ENCODE measurements at places on chromosomes 3 and 15. TPM values are rescaled to one million over a fixed set of nuclear protein-coding genes. Genes with fewer than 3 reads are reported as not detected.

The CCRL2 gene
- 1.1 TPM for total RNA-seq

The DNASE1L3 gene
- total RNA-seq: 0.80 TPM

The IL5RA gene
- total RNA-seq: 0.34 TPM

DNA sequence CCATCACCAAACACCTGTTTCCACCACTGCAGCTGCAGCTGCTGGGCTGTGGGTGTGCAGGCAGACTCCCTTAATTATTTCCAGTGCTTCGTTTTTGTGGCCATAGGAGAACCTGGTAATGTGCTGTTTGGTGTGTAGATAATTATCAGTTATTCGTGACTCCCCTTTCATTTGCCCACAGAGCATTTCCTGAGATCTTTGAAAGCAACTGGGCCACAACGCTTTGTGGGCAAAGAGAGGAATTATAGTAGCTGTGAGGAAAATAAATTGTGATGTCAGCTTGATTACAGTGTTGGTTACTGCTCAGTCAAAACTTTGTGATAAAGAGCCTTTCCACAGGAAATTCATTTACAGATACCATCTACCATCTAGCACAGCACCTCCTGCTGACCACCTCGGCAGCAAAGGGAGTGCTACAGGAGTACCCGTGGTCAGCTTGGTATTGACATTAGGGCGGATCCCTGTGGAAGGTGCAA lies 193.3 kb upstream of the SLCO3A1 start:
- H3K27ac ChIP-seq: no peak overlapping the region
- no peak overlapping the region for H3K4me3 ChIP-seq
- no peak for DNase-seq
- H3K36me3 ChIP-seq: no peaks in the 10 kb centered on the region

- DNase-seq: no peak
- no peak overlapping the region for H3K27ac ChIP-seq
- peaks cover 15% of the 10 kb centered on the region for H3K27me3 ChIP-seq
- no peaks in the 10 kb centered on the region for H3K36me3 ChIP-seq
Measured at GRCh38 chr3:150922611-150923010, 17.4 kb upstream of the MINDY4B start.

The ZPLD1 gene
- not detected for total RNA-seq

The EPHA3 gene
- 25.8 TPM for total RNA-seq

GRCh38 chr15:84590406-84590805 lies 10.4 kb upstream of the ZSCAN2 start:
- no peaks in the 10 kb centered on the region for H3K27me3 ChIP-seq
- no peak overlapping the region for H3K27ac ChIP-seq
- no peak for DNase-seq
- no peaks in the 10 kb centered on the region for H3K36me3 ChIP-seq
- no peak overlapping the region for H3K4me3 ChIP-seq
- H3K4me1 ChIP-seq: peaks cover 9% of the 10 kb centered on the region

GRCh38 chr3:139119331-139120025 lies 74.8 kb upstream of the PRR23C start:
- H3K4me1 ChIP-seq: no peaks in the 10 kb centered on the region
- no peak overlapping the region for H3K27ac ChIP-seq
- DNase-seq: peak; percentile 77

DNA sequence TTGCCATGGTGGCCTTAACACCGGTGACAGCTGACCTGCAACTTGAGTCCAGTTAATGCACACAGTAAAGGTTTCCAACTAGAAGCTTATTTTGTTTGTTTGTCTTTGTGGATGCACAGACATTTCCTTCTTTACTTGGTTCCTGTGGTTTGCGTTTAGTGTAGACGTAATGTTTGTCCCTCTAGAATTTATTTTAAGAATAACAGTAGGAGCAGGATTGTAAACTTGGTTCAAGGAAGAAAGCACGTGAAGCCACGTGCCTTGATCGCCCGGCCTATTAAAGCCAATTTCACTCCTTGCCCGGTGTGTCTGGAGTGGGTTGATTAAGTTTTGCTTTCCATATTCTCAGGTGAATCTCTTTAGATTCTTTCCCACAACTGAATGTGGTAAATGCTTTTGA lies 263.2 kb upstream of the C2CD4B start:
- no peak overlapping the region for H3K27ac ChIP-seq
- peaks cover 19% of the 10 kb centered on the region for H3K4me1 ChIP-seq
- no peaks in the 10 kb centered on the region for H3K27me3 ChIP-seq

GRCh38 chr3:52019352-52020080 lies 23.8 kb upstream of the RPL29 start:
- H3K4me3 ChIP-seq: no peak overlapping the region
- peaks cover 72% of the 10 kb centered on the region for H3K4me1 ChIP-seq
- peak overlapping the region; percentile 71 for H3K27ac ChIP-seq
- no peaks in the 10 kb centered on the region for H3K36me3 ChIP-seq

DNA sequence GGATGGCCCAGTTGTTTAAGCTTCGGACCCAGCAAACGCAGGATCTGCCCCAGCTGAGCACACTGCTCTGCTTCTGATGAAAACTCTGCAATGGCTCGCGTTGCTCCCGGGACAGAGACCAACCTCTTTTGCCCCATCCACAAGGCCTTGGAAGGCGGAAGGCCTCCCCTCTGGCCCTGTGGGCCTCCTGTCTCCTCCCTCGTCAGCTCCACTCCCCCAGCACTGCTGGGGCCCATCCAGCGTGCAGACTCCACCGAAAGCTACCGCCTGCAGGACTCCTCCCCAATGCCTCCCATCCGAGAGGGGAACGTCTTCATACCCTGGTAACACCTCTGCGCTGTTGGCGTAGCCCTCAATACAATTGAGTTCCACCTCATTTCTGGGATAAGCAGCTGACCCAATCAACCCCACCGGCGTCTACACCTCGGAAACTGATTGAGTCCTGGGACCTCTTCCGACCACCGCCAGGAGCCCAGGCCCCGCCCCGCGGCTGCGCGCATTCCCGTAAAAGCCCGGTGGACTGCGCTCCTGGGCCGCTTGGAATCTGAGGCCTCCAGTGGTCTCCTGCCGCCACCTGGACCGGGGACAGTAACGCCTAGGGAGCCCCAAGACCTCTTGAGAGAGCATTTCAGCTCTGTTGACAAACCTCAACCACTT lies at the start of gene PRR23E:
TSS of gene PRR23E (plus strand) at position 556 of the 657 bp plus-strand sequence. CDS start 3,555 bp downstream, outside the sequence.
- H3K4me3 ChIP-seq: no peak within 1 kb of the TSS
- no peak for DNase-seq
- no peaks in the 10 kb centered on the region for H3K36me3 ChIP-seq
- H3K27me3 ChIP-seq: no peaks in the 10 kb centered on the region
- H3K27ac ChIP-seq: no peak within 1 kb of the TSS

The CFAP20DC gene
- 0.32 TPM for total RNA-seq

- H3K4me1 ChIP-seq: peaks cover 7% of the 10 kb centered on the region
- no peak for DNase-seq
- H3K36me3 ChIP-seq: no peaks in the 10 kb centered on the region
- H3K27me3 ChIP-seq: no peaks in the 10 kb centered on the region
Measured at GRCh38 chr15:32687556-32687955, 30.2 kb upstream of the GREM1 start.

DNA sequence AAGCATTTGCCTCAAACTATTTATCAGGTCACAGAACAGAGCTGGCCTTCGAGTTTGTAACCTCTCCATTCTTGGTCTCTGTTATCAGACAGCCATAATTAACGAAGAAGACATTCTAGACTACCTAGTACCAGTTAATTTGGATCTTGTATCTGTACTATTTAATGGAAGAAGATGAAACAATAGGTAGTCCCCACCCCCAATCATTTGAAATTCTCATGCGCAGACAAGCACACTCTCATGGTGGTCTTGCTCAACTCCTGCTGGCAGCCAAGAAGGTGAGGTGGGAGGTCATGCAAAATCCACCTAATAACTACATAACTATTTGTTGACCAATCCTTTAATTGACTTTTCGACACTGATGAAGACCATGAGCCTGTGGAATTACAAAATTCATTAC lies 2.8 kb upstream of the SKIL start:
- H3K27ac ChIP-seq: no peak overlapping the region
- peaks cover 29% of the 10 kb centered on the region for H3K4me1 ChIP-seq
- no peak for DNase-seq
- no peak overlapping the region for H3K4me3 ChIP-seq

DNA sequence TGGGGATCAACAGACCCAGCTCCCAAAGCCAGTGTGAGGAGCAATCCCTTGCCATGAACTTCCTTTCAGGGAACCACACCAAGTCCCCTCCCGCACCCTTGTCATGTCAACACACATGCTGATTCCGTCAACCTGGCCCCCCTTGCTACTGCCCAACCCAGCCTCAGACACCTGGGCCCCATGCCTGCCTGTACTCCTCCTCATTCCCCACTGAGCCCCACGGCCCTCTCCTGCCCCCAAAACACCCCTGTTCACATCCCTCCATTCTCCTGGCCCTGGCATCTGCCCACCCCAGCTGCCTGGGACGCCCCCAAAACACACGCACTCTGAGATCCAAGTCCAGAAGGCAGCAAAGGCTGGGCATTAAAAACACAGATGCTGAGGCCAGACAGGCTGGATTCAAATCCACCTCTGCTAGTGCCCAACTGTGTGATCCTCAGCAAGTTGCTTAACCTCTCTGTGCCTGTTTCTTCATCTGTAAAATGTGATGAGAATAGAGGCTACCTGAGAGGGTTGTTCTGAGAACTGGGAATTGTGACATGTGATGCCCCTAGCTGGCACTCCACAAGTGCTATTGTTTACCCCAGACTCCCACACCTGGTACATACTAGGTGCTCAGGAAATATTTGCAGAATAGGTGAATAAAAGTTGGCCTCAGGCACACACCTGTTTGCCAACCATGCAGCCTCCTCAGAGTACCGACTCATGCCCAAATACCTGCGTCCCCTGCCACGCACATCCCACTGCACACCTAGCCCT lies 2.3 kb downstream of the PLXND1 start:
- H3K27me3 ChIP-seq: peaks cover 8% of the 10 kb centered on the region
- H3K4me3 ChIP-seq: peak overlapping the region; percentile 65
- H3K36me3 ChIP-seq: no peaks in the 10 kb centered on the region
- peak overlapping the region; percentile 85 for H3K27ac ChIP-seq
- H3K4me1 ChIP-seq: peaks cover 62% of the 10 kb centered on the region

DNA sequence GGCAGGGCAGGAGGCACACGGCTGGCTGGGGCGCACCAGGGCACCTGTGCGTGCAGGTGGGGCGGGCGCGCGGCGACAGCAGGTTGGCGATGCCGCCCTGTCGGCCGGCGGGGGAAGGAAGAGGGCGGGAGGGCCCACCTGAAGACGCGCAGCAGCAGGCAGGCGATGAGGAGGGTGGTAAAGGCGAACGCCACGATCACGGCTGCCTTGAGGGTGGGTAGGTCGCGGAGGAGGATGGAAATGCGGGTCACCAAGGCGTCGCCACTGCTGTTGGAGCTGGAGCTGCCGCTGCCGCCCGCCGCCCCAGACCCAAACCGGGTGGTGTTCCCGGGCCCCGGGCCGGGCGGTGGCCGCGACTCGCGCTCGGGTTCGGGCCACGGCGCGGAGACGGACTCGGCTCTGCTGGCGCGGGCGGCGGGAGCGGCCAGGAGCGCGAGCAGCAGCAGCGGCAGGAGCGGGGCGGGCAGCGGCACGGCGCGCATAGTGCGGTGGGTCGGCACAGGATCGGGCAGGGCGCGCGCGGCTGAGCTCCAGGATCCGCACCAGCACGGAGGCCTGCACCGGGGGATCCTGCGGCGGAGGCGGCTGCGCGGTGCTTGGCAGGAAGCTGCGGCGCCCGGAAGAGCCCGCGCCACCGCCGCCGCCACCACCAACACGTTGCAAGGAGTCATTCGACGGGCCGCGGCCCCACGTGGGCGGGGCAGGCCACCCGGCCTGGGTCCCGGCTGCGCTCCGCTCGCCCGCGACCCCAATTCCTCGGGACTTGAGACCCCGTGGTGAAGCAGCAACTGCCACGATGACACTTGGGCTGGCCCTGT lies at the start of gene FAM174B:
TSS of gene FAM174B (minus strand) at position 598 of the 818 bp plus-strand sequence.
- H3K4me1 ChIP-seq: peaks cover 50% of the 10 kb centered on the region
- peak within 1 kb of the TSS; percentile 73 for H3K4me3 ChIP-seq
- H3K27me3 ChIP-seq: no peaks in the 10 kb centered on the region
- peak within 1 kb of the TSS; percentile 76 for H3K27ac ChIP-seq

DNA sequence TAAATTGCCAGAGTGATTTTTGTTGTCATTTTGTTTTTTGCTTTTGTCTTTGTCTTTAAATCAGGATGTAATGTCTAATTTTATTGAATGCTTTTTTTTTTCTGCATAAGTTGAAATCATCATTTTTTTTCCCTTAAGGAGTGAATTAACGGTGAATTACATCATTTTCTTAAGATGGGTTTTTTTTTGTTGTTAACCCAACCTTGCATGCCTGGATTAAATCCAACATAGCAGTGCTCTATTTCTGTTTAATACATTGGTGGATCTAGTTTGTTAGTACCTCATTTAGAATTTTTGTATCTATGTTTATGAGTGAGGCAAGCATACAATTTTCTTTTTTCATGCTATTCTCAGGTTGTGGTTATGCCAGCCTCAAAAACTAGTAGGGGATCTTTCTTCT lies 186.4 kb upstream of the TMC3 start:
- no peak overlapping the region for H3K27ac ChIP-seq
- no peaks in the 10 kb centered on the region for H3K4me1 ChIP-seq
- H3K36me3 ChIP-seq: no peaks in the 10 kb centered on the region
- no peaks in the 10 kb centered on the region for H3K27me3 ChIP-seq

The SLC12A1 gene
- total RNA-seq: not detected

The LMAN1L gene
- total RNA-seq: not detected

GRCh38 chr15:41772720-41773331 lies 1.5 kb upstream of the MAPKBP1 start:
- peak overlapping the region; percentile 89 for H3K27ac ChIP-seq
- peak; percentile 91 for DNase-seq
- no peak overlapping the region for H3K4me3 ChIP-seq
- H3K36me3 ChIP-seq: peaks cover under 1% of the 10 kb centered on the region
- peaks cover 49% of the 10 kb centered on the region for H3K4me1 ChIP-seq

DNA sequence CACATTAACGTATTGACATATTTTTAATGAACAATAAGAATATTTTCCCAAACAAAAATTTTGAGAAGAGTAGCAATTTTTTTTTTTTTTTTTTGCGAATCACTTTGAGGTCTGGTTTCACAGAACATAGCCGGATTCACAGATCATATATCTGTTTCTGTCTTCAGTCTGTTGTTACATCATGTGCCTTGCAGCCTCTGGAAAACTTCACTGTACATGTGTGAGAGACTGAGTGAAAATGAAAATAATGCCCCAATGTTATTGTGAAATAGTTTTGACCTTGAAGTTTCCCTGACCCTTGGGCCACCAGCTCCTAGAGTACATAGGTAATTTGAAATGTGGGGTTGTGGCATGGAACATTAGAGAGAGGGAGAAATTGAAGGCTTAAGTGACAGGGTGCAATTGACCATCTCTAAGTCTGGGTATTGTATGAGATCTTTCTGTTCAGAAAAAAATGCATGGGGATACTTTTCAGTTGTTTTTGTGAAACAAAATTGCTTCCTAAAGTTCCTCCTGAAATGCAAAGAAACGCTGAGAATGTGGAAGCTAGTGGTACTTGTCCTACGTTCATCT lies 14.0 kb downstream of the ITPR1 start:
- H3K4me3 ChIP-seq: no peak overlapping the region
- H3K27ac ChIP-seq: peak overlapping the region; percentile 88
- no peaks in the 10 kb centered on the region for H3K27me3 ChIP-seq
- peaks cover 85% of the 10 kb centered on the region for H3K4me1 ChIP-seq

- no peaks in the 10 kb centered on the region for H3K27me3 ChIP-seq
- no peaks in the 10 kb centered on the region for H3K4me1 ChIP-seq
- H3K27ac ChIP-seq: no peak overlapping the region
- no peak for DNase-seq
Measured at GRCh38 chr3:159273608-159274007, 471.8 kb downstream of the MFSD1 start.

Data from esophagus muscularis mucosa (tissue), 4 donors.